Astrocyte (in vitro differentiated cells and primary cell): ENCODE measurements at places on chromosomes 13 and 19.

DNA sequence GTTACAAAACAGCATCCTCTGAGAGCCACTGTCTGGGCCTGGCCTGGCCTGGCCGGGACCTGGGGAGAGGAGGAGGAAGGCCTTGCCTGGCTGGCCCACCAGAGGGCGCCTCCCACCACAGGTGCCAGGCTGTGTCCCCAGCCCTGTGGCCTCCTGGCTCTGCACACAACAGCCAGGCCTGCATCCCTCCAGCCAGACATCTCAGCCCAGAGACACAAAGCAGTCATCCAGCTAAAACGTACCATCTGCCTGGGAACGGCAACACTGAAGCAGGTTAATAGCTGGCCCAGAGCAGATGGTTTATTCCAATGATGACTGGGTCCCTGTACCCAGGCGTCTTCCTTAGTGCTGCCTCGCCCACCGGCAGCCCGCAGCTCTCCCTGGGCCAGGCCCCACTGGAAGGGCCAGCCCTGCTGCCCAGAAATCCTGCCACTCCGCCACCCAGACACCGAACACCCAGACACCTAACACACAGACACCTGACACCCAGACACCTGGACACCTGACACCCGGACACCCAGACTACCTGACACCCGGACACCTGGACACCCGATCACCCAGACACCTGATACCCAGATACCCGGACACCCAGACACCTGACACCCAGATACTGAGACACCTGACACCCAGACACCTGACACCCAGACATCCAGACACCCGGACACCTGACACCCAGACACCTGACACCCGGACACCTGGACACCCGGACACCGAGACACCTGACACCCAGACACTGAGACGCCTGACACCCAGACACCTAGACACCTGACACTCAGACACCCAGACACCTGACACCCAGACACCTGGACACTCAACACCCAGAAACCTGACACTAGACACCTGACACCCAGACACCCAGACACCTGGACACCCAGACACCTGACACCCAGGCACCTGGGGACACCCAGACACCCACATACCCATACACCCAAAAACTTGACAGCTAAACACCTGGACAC, 20.1 kb downstream of the C19orf12 start:
- no peak overlapping the region for H3K4me3 ChIP-seq
- DNase-seq: peak; percentile 31
- no peaks in the 10 kb centered on the region for H3K4me1 ChIP-seq
- H3K36me3 ChIP-seq: no peaks in the 10 kb centered on the region
- no peaks in the 10 kb centered on the region for H3K27me3 ChIP-seq

- no peaks in the 10 kb centered on the region for H3K27me3 ChIP-seq
- H3K4me3 ChIP-seq: no peak overlapping the region
- no peaks in the 10 kb centered on the region for H3K36me3 ChIP-seq
- H3K4me1 ChIP-seq: peaks cover 46% of the 10 kb centered on the region
These were observed 47.3 kb upstream of the NPAS1 start for GRCh38 chr19:46972311-46972710.

DNA sequence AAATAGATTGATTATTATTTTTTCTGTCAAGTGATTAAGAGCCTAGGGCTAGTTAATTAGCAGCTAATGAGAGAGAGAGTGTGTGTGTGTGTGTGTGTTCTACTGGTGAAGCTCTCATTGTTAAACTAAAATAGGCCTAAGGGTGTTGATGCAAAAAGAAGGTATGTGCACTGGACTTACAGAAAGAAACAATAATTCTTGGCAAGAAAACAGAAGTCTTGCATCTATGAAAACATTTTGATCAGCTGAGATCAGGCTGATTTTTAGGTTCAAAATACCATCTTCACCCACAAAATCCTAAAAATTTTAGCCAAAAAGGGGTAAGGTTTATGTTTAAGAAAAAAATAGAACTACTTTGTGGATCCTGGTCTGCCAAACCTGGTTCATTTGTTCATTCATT, 106.5 kb downstream of the POSTN start:
- peak overlapping the region; percentile 68 for H3K27ac ChIP-seq
- DNase-seq: peak; percentile 46
- H3K4me1 ChIP-seq: peaks cover 30% of the 10 kb centered on the region
- no peak overlapping the region for H3K4me3 ChIP-seq

- H3K4me1 ChIP-seq: no peaks in the 10 kb centered on the region
- no peaks in the 10 kb centered on the region for H3K36me3 ChIP-seq
- no peak for DNase-seq
- peaks cover 15% of the 10 kb centered on the region for H3K27me3 ChIP-seq
These were observed 79.5 kb upstream of the GJB6 start for GRCh38 chr13:20311596-20311995.

- no peaks in the 10 kb centered on the region for H3K27me3 ChIP-seq
- no peak overlapping the region for H3K27ac ChIP-seq
- no peak overlapping the region for H3K4me3 ChIP-seq
- DNase-seq: peak; percentile 79
- peaks cover 11% of the 10 kb centered on the region for H3K4me1 ChIP-seq
- H3K36me3 ChIP-seq: peaks cover 3% of the 10 kb centered on the region
These were observed 71.3 kb downstream of the DPF1 start for GRCh38 chr19:38152461-38153379.

DNA sequence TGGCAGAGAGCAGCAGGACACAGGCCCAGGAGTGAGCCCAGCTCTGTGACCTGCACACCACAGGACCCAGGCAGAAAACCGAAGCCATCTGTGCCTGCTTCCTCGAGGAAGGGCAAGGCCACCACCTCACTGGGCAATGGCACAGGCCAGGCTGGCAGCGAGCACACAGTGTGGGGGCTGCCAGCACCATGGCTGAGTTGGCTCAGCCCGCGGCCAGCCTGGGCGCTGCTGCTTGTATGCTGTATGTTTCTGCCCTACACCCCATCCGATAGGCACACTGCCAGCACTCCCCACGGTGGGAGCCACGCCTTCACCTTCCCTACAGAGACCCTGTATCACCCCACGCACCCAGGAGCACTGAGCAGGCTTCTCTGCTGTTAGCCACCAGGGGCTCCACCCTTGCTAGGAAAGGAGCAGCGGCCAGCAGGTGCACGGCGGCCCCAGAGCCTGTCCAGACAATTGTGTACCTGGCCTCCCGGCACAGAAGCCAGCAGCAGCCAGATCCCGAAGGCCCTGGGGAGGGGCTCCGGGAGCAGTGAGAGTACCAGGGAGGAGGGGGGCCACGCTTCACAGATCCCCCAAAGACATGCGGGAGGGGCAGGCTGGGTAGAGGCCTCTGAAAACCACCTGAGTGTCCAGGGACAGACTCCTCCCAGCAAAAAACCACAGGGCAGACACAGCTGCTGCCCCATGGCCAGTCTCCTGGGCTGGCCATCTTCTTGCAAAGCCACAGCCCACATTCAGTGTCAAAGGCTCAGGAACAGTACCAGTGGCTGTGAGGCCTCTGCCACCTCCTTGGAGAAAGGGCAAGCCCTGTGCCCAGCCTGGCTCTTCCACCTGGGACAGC, 56.1 kb downstream of the MLLT1 start:
- H3K4me3 ChIP-seq: no peak overlapping the region
- no peak for DNase-seq
- no peaks in the 10 kb centered on the region for H3K27me3 ChIP-seq
- no peaks in the 10 kb centered on the region for H3K36me3 ChIP-seq

GRCh38 chr19:11485245-11485837, 4.5 kb upstream of the ELAVL3 start:
- H3K4me3 ChIP-seq: no peak overlapping the region
- H3K27ac ChIP-seq: no peak overlapping the region
- peaks cover 11% of the 10 kb centered on the region for H3K27me3 ChIP-seq
- peaks cover 3% of the 10 kb centered on the region for H3K4me1 ChIP-seq

- peaks cover 11% of the 10 kb centered on the region for H3K4me1 ChIP-seq
- no peaks in the 10 kb centered on the region for H3K27me3 ChIP-seq
- H3K36me3 ChIP-seq: peaks cover 3% of the 10 kb centered on the region
- no peak for DNase-seq
- H3K27ac ChIP-seq: no peak overlapping the region
These were observed 68.6 kb downstream of the DPF1 start for GRCh38 chr19:38155453-38155852.

GRCh38 chr13:44274771-44275205, 98.8 kb upstream of the SERP2 start:
- no peaks in the 10 kb centered on the region for H3K36me3 ChIP-seq
- no peaks in the 10 kb centered on the region for H3K27me3 ChIP-seq
- no peak for DNase-seq
- H3K4me1 ChIP-seq: peaks cover 22% of the 10 kb centered on the region
- no peak overlapping the region for H3K4me3 ChIP-seq

- no peaks in the 10 kb centered on the region for H3K36me3 ChIP-seq
- no peak for DNase-seq
- H3K27ac ChIP-seq: no peak overlapping the region
- no peaks in the 10 kb centered on the region for H3K4me1 ChIP-seq
These were observed 815.9 kb downstream of the PCDH9 start for GRCh38 chr13:66414066-66414800.

- peak; percentile 51 for DNase-seq
- peaks cover 9% of the 10 kb centered on the region for H3K4me1 ChIP-seq
- no peak overlapping the region for H3K27ac ChIP-seq
- H3K27me3 ChIP-seq: no peaks in the 10 kb centered on the region
- no peaks in the 10 kb centered on the region for H3K36me3 ChIP-seq
These were observed 1.7 kb downstream of the MPV17L2 start for GRCh38 chr19:18194554-18195238.

- peak; percentile 9 for DNase-seq
- H3K27me3 ChIP-seq: no peaks in the 10 kb centered on the region
- no peak overlapping the region for H3K4me3 ChIP-seq
- H3K36me3 ChIP-seq: no peaks in the 10 kb centered on the region
- H3K4me1 ChIP-seq: no peaks in the 10 kb centered on the region
These were observed 289.4 kb upstream of the MIR17HG start for GRCh38 chr13:91058066-91058465.

DNA sequence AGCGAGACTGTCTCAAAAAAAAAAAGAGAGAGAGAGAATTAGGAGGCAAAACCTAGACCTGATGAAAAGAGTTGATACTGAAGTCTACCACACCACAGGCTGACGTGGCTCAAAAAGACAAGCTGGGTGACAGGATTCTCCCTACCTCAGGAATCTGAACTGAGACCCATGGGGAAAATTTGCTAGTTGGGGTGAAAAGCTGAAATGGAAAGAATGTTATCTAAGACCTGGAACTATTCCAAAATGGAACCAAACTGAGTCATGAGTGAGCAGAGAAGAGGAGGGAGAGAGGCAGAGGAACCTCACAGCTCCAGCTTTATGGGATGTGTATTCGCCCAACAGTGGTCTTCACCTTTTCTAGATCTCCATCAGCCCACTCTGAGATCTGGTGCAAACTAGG, 11.7 kb downstream of the SMG9 start:
- H3K27me3 ChIP-seq: no peaks in the 10 kb centered on the region
- H3K4me3 ChIP-seq: no peak overlapping the region
- peaks cover 11% of the 10 kb centered on the region for H3K4me1 ChIP-seq

DNA sequence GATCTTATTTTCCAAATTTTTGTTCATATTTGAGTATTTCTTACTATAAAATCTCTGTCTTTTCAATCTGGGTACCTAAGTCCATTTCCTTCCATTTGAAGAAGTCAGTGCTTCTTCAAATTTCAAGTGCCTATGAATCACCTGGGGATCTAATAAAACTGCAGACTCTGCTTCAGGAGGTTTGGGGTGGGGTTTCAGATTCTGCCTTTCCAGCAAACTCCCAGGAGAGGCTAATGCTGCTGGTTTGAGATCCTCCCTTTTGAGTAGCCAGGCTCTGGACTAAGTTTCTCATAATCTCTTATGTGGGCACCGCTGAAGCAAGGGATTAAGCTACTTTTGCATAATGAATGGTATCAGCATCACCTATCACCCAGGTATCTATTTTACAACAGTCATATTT, 242.4 kb downstream of the RGCC start:
- no peak overlapping the region for H3K27ac ChIP-seq
- H3K4me1 ChIP-seq: peaks cover 30% of the 10 kb centered on the region
- no peaks in the 10 kb centered on the region for H3K36me3 ChIP-seq
- H3K27me3 ChIP-seq: no peaks in the 10 kb centered on the region

- H3K4me1 ChIP-seq: no peaks in the 10 kb centered on the region
- DNase-seq: no peak
- no peaks in the 10 kb centered on the region for H3K36me3 ChIP-seq
- no peak overlapping the region for H3K4me3 ChIP-seq
These were observed 454.9 kb downstream of the PCDH9 start for GRCh38 chr13:66775196-66775595.

DNA sequence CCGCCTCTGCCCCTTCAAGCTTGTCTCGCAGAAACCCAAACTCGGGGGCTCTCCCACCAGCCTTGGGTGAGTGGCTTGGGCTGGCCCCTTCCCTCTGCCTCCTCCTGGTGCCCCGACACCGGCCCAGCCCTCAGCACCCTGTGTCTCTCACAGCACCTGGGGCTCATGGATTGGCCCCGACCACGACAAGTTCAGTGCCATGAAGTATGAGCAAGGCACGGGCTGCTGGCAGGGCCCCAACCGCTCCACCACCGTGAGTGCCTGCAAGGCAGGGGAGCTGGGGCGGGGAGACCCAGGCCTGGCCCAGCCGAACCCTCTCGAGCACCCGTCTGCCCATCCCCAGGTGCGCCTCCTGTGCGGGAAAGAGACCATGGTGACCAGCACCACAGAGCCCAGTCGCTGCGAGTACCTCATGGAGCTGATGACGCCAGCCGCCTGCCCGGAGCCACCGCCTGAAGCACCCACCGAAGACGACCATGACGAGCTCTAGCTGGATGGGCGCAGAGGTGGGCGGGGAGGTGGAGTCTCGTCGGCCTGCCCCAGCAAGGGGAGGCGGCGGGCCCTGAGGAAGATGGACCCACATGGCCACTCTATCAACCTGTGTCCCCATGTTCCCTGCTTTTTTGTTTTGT, 13.6 kb downstream of the PRKCSH start:
- no peaks in the 10 kb centered on the region for H3K27me3 ChIP-seq
- DNase-seq: no peak
- no peak overlapping the region for H3K4me3 ChIP-seq
- H3K4me1 ChIP-seq: no peaks in the 10 kb centered on the region

DNA sequence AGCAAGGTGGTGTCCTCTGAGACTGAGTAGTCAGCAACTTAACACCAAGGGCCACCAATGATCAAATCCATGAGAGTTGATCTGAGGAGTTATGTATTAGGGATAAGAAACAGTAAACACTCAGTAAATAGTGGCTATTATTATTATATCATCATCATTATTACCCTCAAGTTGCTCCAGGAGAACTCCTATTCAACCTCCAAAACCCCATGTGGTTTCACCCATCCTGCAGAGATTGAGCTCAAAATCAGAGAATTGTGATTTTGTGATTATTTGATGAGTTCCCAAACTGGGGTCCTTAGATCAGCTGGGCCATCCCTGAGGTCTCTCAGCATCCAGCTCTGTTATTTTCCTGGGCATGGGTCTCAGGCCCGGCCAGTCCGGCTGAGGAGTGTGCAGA, 3.5 kb upstream of the CGB7 start:
- no peaks in the 10 kb centered on the region for H3K27me3 ChIP-seq
- no peak for DNase-seq
- H3K36me3 ChIP-seq: no peaks in the 10 kb centered on the region

GRCh38 chr19:35287713-35288112, 4.2 kb upstream of the MAG start:
- peaks cover 12% of the 10 kb centered on the region for H3K27me3 ChIP-seq
- no peak overlapping the region for H3K4me3 ChIP-seq
- no peak overlapping the region for H3K27ac ChIP-seq
- no peak for DNase-seq
- no peaks in the 10 kb centered on the region for H3K4me1 ChIP-seq

- no peak overlapping the region for H3K27ac ChIP-seq
- DNase-seq: no peak
- H3K4me3 ChIP-seq: no peak overlapping the region
- no peaks in the 10 kb centered on the region for H3K27me3 ChIP-seq
These were observed 8.5 kb downstream of the ZNF557 start for GRCh38 chr19:7078008-7078407.

- no peak overlapping the region for H3K27ac ChIP-seq
- no peaks in the 10 kb centered on the region for H3K36me3 ChIP-seq
- H3K4me3 ChIP-seq: no peak overlapping the region
- H3K27me3 ChIP-seq: peaks cover 18% of the 10 kb centered on the region
- DNase-seq: no peak
- H3K4me1 ChIP-seq: no peaks in the 10 kb centered on the region
These were observed 774 bp downstream of the CACNG6 start for GRCh38 chr19:53992211-53992610.
